ENCODE measurements at places on chromosomes 7 and 10.

GRCh38 chr10:43062402-43063160, 14.3 kb upstream of the RET start:
- DNase-seq, result no peak

GRCh38 chr7:91366091-91366490, 101.9 kb downstream of the FZD1 start:
- no peak for DNase-seq

GRCh38 chr10:99489271-99489670, 43.5 kb upstream of the NKX2-3 start:
- DNase-seq, result no peak

GRCh38 chr10:45000752-45001380, at the start of gene ZNF22:
ZNF22 (plus strand) TSS chr10:45000923; CDS start chr10:45003369, 2,446 bp downstream.
- DNase-seq, result no peak

DNA sequence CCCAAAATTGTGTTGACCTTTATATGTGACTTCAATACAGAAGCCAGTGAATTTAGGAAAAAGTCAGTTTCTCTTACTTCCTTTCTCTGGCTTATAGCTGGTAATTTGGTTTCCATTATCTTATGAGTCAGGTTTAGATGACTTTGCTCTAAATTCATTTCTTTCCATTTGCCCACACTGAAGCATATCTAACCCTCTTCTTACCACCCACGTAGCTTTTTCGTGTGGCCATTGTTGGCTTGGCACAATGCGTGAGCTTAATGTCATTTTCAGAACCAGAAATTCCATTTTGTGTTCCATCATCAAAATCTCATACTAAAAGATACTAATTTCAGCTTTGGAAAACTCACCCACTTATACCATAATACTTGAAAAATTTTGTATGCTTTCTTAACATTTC, 271.2 kb downstream of the INHBA start:
- DNase-seq, result no peak
